ENCODE measurements at places on chromosomes 2 and 18.
A peak's percentile ranks its signal among the peaks of the same experiment; 100 is the strongest.

- no peak for DNase-seq
Observed at GRCh38 chr2:162243715-162244114, 470 bp upstream of the FAP start.

DNA sequence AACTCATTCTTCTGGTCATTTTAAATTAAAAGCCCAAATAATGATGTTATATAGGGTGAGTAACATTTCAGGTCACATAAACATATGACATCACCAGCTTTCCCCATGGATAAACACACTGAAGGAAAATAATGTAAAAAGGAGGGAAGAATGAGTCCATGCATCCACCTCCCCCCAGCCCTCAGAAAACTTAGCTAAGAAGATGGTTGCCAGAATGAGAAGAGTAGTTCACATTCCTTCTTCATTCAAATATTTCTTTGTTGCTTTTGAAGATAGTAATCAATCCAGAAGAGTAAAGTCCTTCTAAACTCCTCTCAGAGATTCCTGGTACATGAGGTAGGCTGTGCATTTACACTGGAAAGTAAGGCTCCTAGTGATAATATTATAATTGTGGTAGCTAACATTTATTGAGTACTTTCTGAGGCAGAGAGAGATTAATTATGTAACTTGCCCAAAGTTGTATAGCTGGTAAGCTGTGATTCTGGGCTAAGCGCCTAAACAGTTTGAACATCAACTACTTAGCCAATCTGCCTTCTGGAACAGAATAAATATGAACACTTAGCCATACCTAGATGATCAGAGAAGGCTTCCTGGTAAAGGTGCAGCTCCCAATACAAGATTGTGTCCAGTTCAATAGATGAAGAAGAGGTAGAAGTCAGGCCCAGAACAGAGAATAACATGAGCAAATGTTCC is 256.7 kb upstream of the FN1 start:
- no peak for DNase-seq

DNA sequence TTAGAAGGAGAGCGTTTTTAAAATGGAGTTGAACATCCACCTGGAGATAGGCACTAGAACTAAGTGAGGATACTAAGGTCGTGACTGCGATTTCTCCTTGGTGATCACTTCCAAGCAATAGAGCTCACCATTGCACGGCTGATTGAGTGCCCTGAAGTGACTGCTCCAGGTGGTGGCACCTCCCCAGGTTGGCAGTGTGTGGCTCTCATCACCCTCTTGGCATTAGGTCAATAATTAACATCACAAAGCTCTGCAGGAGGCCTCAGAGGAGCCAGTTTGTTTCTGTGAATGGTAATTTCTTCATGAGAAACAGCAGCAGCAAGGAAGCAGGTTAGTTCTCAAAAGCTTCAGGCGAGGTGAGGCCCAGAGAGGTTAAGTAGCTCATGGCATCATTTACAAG is 259.6 kb downstream of the CLIP4 start:
- no peak for DNase-seq

GRCh38 chr18:55485666-55486065 is 102.3 kb downstream of the TCF4 start:
- no peak for DNase-seq

DNA sequence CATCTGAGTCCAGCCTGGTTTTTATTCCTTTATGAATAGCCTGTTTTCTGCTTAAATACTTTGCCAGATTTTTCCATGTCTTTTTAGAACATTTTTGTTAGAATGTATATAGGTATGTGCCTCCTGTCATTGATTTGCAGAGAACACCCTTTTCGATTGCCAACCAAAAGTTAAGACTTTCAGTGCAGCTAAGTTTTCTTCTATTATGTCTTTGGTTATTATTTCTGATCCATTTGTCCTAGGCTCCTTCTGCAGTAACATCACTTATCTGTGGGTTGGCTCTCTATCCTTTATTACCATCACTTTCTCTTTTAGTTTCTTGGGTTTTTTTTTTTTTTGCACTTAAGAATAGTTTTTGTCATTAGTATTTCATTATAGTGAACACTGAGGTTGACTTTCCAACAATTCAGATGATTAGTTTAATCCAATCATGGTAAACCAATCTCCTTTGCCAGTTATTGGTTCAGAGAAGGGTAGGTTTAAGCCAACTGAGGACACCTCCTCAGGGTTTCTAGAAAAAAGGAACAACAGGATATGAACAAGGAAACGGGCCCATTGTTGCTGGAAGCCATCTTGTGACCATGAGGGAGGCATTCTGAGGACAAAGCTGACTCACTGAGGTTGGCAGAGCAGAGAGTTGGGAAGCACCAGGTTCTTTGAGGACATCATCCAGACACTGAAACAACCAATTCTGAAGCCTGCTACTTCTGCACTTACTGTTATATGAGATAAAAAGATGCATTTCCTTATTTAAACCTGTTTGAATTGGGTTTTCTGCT is 37.9 kb upstream of the GBX2 start:
- peak; percentile 5 for DNase-seq

DNA sequence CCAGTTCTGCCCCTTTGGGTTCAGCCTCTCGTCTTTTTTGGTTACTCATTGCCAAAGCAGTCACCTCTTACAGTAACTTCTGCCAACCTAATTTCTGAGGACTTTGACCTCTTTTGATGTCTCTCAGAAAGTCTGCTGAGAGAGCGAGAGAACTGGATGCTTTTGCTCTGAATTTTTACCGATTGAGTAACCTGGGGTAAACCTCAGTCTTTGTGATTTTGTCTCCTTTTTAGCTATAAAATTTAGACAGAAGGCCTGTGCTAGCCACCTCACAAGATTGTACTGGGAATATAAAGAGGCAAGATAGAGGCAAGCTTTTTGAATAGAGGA is 34.8 kb upstream of the IL1R1 start:
- no peak for DNase-seq

DNA sequence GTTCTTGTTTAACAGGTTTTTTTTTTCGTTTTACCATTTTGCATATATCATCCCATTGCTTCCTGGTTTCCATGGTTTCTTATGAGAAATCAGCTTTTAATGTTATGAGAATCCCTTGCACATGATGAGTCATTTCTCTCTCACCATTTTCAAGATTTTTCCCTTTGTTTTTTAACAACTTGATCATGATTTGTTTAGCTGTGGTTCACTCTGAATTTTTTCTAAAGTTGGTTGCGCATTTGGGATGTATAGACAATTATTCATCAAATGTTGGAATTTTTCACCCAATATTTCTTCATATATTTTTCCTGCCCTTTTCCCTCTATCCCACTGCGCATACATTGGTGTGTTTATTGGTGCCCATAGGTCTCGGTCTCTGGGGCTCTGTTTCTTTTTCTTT is 42.4 kb upstream of the BIN1 start:
- DNase-seq = no peak

GRCh38 chr18:51300912-51301311 is 103.4 kb upstream of the MEX3C start:
- DNase-seq = no peak

GRCh38 chr2:183079139-183079775 is 710 bp downstream of the DUSP19 start:
- peak; percentile 47 for DNase-seq

Data from suppressor macrophage treated with lipopolysaccharide for 1 hour (primary cell).